ENCODE measurements at places on chromosomes 3 and 15.
A peak's percentile ranks its signal among the peaks of the same experiment; 100 is the strongest.

DNA sequence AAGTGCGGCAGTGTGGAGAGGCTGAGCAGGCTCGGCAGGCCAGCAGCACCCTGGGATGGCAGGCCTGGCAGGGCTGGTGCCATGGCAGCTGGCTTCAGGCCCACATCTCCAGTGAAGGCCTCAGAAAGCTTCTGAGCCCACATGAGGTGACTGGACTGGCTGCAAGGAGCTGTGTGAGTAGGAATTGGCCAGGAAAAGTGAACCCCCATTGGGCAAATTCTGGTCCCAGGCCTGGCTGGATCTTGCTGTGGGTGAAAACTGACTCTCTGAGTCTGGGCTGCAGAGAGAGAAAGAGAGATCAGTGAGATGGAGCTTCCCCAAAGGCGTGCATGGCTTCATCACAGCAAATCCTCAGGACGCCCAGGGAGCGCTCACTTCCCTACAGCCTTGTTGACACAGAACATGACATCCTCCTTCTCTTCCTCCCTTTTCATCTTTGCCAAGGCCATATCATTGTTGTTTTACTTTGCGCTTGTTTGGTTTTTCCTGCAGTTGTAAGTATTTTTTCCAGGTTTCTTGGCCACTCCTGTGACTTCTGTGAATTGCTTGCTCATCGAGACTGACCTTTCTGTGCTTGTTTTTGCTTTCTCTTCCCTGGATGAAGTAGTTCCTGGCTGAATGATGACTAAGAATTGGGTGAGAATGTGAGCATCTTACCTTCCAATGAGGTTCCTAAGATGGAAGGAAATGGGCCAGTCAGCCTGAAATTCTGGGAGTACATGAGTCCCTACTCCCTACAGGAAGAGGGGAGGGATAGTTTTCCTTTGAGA is 299.1 kb downstream of the TLE3 start:
- DNase-seq, result no peak

DNA sequence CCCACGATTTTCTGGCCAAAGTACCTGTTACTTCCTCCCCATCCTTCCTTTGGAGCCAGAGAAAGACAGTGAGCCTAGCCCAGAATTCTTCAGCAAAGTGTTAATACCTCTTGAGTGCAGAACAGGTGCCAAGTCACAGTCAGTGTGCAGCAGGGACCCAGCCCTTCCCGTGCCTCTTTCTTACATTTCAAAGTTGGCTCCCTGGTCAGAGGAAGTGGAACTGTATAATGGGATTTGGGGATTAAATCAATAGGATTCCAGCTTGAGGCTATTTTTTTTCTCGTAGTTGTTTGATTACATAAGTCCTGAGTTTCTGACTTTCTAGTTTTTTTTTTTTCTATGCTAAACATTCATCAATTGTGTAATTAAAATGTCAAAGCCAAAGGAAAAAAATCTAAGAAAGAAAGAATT is 52.6 kb upstream of the ABHD10 start:
- no peak for DNase-seq

- no peak for DNase-seq
These were observed 7.6 kb upstream of the ABTB1 start for GRCh38 chr3:127665165-127665564.

- peak; percentile 4 for DNase-seq
These were observed 79.7 kb upstream of the RASGRF1 start for GRCh38 chr15:79170256-79170664.

- DNase-seq, result no peak
These were observed 8.2 kb downstream of the AP3S2 start for GRCh38 chr15:89885611-89886010.

DNA sequence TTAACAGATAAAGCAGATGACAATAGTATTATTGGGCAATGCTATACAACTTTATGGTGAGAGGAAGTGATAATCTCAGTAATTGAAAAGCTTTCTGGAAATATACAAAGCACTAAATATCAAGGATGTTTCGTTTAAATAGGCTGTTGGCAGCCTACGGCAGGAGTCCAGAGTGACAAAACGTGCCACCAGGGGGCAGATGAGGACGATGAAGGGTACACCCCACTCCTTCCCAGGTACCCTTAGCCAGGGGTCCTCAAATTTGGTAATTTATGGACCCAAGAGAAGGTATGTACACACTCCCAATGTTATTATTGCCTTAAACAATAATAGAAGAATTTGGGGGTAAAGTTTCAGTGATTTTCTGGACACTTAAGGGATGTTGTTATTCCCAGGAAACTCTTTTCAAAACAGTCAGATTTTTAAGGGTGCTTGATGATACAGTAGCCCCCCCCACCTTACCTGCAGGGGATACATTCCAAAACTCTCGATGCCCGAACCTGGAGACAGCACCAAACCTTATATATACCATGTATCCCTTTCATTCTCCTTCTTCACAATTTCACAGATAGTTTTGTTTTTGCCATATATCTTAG is 1.4 kb upstream of the MAGEL2 start:
- DNase-seq, result no peak
